ENCODE measurements at places on chromosomes 16 and 17.

DNA sequence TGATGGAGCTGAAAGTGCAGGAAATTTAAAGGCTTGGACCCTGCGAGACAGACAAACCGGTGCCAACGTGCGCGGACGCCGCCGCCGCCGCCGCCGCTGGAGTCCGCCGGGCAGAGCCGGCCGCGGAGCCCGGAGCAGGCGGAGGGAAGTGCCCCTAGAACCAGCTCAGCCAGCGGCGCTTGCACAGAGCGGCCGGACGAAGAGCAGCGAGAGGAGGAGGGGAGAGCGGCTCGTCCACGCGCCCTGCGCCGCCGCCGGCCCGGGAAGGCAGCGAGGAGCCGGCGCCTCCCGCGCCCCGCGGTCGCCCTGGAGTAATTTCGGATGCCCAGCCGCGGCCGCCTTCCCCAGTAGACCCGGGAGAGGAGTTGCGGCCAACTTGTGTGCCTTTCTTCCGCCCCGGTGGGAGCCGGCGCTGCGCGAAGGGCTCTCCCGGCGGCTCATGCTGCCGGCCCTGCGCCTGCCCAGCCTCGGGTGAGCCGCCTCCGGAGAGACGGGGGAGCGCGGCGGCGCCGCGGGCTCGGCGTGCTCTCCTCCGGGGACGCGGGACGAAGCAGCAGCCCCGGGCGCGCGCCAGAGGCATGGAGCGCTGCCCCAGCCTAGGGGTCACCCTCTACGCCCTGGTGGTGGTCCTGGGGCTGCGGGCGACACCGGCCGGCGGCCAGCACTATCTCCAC lies at the start of gene NOG:
Gene NOG (plus strand): TSS at position 54 of the 674 bp plus-strand sequence. CDS start 525 bp downstream, at position 579.
- no peak for DNase-seq

DNA sequence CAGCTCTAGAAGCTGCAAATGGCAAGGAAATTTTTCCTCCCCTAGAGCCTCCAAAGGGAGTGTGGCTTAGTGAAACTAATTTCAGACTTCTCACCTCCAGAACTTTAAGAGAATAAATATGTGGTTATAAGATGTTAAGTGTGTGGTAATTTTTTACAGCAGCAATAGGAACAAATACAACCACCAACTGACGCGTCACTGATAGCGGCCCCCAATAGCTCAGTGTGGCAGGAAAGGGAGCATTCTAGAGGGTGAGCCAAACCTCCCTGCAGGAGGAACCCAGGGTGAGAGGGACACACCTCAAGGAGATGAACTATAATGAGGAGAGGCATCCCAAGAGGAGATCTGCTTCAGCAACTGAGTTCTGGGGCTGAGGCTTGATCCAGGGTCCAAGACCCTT lies 4.0 kb downstream of the CCL4 start:
- no peak for DNase-seq

DNA sequence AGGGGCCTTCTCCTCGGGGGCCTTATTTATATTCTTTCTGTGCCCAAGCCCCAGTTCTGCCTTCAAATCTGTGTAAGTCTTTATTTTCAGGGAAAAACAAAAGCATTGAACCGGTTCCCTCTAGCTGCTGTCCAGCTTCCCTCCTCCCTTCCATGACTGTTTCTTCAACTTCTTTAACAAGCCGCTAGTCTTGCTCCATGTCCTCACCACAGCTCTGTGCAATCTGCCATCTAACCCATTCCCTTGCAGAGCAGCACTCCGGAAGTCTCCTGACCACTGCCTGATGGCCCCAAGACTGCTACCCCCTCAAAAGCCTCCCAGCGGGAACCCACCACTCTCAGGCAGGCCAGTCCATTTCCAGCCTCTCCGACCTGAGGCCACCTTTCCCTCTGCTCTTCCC lies 16.9 kb downstream of the EMC8 start:
- DNase-seq: no peak

GRCh38 chr17:76166168-76166567 lies 25.1 kb upstream of the FOXJ1 start:
- DNase-seq: no peak

- DNase-seq: no peak
These were observed 124.5 kb upstream of the LHX1 start for GRCh38 chr17:36812762-36813161.

GRCh38 chr16:14003074-14003570 lies 68.0 kb upstream of the MRTFB start:
- no peak for DNase-seq

GRCh38 chr16:57380671-57381462 lies 8.6 kb downstream of the CX3CL1 start:
- DNase-seq: no peak

GRCh38 chr17:44326861-44327444 lies 2.3 kb upstream of the SLC25A39 start:
- DNase-seq: peak; percentile 85

DNA sequence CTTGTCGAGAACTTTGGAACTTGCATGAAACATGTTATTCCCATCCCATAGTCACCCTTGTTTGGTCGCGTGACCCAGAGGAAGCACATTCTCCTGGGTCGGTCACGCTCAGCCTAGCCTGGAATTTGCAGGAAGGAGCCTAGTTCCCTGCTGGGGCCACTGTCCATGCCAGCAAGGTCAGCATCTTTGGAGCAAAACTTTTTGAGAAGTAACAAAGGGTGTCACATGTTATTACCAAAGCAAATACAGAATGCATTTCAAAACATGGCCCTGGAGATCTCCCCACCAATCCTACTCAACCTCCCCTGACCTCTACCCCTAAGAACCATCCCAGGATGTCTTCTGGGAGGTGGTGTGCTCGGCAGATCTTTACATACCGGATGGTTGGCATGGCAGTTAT lies 26.2 kb upstream of the IRF8 start:
- DNase-seq: no peak

DNA sequence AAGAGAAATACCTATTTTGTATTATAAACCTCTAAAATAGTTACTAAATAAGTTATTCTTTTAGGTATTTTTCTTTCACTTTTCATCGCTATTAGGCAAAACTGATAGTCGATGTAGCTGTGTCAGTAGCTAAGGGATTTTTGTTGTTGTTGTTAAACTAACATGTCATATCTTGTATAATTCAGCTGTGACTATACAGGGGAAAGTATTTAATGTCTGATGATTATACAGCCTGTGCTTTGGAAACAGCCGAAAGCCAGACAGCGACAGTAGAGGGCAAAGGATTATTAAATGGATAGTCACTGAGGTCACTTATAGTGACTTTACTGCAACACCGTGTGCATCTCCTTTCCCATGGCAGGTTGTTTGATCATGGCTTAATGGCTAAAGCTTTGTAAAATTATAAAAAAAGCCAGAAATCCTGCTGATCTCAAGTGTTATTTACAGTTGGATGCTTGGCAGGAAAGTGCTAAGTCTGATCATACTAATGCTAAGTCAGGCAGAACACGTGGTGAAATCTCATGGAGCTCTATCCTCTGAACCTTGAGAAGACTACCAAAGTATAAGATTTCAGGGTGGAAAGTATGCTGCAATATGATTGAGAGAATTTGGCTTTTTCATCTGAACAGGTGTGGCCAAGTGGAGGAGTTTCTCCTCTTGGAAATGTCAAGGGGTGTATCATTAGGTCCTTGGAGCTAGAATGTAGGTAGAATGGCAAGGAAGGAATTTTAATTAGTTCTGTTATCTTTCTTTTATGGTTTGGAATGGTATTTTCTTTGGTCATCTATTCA lies 88.4 kb downstream of the FTO start:
- no peak for DNase-seq

- DNase-seq: no peak
These were observed 87.1 kb downstream of the USP22 start for GRCh38 chr17:20955427-20956323.

DNA sequence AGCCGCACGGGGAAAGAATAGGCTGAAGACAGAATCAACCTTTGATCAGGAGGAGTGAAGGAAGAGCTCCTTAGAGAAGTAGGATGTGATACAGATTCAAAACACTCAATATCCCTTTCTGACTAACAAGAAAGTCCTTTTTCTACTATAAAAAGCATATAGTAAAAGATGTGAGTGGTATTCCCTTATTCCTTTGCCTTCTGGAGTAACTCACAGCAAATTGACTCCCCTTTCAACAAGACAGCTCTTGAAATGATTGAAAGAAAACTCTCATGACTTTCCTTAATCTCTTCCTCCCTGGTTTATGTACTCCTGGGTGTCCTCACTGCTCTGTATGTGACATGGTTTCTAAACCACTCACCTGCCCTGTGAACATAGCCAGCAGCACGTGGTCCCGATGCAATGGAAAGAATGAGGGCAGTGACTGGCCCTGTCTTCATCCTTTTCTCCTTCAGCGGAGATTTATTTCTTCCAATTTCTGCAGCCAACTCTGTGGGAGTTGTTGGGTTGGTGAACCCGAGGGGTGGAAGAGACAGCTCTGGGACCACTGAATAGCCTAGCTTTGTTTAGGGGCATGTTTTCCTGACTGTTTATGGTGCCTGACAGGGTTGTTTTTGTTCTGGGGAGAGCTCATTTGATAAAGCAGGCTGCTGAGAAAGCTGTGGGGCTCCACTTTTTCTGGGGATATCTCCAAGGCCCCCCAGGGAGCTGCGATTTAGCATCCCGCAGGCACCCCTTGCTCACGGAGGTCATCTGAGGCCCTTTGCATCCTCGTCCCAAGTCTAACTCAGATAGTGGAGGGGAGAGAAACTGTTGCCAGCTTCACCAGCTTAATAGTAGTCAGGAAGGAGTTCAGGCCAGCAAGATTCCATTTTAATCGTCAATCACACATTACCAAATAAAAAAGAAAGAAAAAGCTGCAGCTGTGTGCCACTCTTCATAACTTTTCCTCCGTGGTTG lies 46.7 kb downstream of the MAP2K6 start:
- no peak for DNase-seq

Measured in GM04503 (cell line).